ENCODE measurements at places on chromosomes 1 and 21. TPM values are rescaled to one million over a fixed set of nuclear protein-coding genes. Genes with fewer than 3 reads are reported as not detected.

Gene KIF1B
- total RNA-seq: 32.5 TPM

Gene NDC1
- total RNA-seq: 33.9 TPM

GRCh38 chr1:210692796-210693195 lies 364.1 kb downstream of the HHAT start:
- DNase-seq: no peak

DNA sequence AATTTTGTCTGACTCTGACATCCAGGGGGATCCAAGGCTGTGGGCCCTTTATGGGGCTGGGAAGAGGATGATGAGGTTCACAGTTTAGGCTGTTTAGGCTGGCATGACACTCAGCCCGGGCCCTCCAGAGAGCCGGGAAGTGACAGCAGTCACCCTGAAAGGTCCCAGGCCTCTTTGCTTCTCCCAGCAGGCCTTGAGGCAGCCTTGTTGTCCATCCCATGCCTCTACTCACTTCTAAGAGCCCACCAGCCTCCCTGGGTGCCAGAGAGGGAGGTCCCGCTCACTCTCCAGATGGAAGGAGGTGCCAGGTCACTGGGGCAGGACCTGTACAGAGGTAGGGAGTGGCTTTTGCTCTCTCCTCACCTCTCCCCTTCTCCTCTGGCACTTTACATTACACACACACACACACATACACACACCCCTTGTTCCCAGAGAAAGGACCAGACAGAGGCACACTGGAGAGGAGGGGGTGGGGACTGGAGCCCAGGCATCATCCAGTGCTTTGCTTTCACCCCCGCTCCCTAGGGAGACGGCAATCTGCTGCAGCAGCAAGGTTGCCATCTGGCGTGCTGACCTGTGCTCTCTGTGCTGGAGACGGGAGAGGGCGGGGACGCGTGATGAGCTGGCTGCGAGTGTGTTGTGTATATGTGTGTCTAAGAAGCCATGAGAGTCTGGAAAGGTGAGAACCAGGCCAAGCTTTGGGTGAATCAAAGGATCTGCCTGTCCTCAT lies 4.6 kb downstream of the KLHDC8A start:
- DNase-seq: peak; percentile 40

GRCh38 chr1:915295-916172 lies 8.2 kb upstream of the SAMD11 start:
- no peak for DNase-seq

- peak; percentile 90 for DNase-seq
Measured at GRCh38 chr1:93670141-93670540, 11.5 kb downstream of the BCAR3 start.
